ENCODE measurements at places on chromosomes 1 and 21. TPM values are rescaled to one million over a fixed set of nuclear protein-coding genes. Genes with fewer than 3 reads are reported as not detected.

Gene OR2M3
- not detected for total RNA-seq

Gene MACO1
- 19.9 TPM for total RNA-seq

Gene GPR89B
- 6.0 TPM for total RNA-seq

Gene MRPS21
- total RNA-seq: 36.0 TPM

Gene DDX20
- total RNA-seq: 24.4 TPM

Data from gastroesophageal sphincter (tissue), 4 donors.